ENCODE measurements at places on chromosomes 5 and 9.

DNA sequence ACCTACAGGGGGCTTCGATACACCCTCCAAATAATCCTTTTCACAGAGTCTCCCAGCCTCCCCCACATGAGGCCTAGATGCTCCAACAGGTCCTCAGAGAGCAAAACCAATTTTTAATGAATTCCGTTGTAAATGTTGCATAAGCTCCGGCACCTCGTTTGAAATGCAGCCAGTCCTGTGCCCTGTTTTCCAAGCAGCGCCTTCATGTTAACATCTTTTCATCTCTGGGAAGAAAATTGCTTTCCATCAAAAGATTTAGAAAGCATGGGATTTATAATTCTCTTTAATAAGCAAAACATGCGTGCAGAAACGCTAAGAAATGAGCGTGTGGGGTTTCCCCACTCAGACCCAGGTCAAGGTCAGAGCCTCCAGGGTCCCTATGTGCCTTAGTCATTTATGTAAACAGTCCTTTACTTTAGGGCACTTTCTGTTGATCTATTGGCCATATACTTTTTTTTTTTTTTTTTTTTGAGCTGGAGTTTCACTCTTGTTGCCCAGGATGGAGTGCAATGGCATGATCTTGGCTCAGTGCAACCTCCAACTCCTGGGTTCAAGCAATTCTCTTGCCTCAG lies 177.5 kb upstream of the S1PR3 start:
- no peak for DNase-seq

- no peak for DNase-seq
Measured at GRCh38 chr5:64518793-64519192, 13.0 kb downstream of the RGS7BP start.

DNA sequence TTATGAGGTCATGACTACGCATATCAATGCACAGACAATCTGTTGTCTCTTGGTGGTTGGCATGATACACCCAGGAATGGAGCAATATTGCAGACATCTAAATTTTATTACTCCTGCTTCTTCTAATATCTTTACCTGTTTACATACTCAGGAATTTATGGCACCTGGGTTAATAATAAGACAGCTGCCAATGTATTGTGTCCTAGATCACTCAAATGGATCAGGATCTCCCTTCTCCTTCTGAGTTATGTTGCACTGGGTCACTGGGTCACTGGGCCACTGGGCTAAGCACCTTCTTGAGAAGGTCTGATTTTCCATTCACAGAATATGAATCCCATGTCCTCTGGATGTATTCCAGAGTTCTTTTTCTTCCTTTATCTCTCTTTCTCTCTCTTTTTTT lies 41.8 kb downstream of the CCL28 start:
- no peak for DNase-seq

DNA sequence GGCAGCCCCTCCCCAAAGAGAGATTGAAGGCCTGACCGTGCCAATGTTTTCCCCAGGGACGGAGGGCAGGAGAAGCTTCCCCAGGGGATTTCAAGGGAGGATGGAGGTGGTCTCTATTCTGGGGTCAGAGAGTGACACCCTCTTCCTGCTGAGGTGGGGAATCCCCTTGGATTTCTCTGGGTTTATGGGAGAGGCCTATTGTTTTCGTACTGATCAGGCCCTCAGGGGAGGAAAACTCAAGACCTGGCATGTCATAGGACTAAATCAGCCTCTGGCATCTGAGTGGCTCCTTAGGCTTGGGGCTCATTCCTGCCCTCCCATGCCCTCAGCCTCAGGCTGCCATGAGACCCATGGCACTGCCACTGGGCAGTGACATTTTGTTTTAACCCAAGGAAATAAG lies 44.6 kb downstream of the IRF1 start:
- no peak for DNase-seq

DNA sequence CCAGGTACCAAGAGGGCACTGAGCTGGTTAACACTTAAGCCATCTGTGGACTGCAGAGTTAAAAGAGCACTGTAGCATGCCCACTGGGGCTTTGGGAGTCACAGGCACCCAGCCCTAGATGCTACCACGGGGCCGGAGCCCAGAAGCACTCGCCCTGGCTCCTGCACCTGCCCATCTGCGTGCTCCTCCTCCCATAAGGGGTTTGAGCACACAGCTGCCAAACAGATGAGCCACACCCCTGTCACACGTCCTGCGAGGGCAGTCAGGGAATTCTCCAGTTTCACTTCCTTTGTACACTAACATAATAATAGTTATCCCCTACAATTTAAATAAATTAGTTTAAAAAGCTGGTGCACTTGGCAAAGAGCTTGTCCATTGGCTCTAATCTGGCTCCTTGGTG lies 4.5 kb upstream of the PCA3 start:
- DNase-seq = peak; percentile 51

DNA sequence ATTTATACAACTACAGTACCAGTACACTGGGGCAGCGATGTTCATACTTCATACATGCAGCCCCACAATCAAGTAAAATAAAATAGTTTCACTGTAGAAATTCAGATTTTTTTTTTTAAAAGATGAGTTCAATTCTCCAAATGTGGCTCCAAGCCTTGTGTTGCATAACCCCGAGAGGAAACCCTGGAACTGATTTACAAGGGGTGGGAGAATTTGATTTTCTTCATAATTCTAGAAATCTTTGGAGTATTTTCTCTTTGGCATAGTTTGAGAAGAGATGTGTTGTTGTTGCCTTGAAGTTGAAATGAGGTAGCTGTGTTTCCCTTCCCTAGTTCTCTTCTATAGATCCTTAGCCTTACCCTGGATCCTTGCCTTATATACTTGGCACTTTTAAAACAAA lies 3.1 kb downstream of the RHOBTB3 start:
- no peak for DNase-seq

GRCh38 chr9:110257097-110257841 lies 962 bp upstream of the TXN start:
- DNase-seq = no peak

DNA sequence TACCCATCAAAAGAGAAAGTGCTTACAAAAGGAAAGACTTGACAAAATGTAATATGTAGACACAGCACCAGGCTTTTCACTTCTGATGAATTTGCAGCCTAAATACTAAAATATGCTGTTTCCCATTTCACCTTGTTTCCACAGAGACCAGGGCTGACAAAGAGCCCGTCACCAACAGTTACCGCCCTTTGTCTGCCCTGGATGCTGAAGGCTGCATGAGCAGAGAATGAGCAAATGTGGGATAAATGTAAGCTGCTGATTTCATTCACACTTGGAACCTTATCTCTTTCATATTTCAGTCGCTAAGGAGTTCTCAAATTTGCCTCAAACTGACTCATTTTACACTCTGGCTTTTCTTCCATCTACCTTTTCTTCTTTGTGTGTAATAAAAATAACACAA lies 213.9 kb downstream of the TMEM167A start:
- no peak for DNase-seq

GRCh38 chr9:115378758-115379157 lies 260.8 kb upstream of the TNC start:
- DNase-seq = no peak

DNA sequence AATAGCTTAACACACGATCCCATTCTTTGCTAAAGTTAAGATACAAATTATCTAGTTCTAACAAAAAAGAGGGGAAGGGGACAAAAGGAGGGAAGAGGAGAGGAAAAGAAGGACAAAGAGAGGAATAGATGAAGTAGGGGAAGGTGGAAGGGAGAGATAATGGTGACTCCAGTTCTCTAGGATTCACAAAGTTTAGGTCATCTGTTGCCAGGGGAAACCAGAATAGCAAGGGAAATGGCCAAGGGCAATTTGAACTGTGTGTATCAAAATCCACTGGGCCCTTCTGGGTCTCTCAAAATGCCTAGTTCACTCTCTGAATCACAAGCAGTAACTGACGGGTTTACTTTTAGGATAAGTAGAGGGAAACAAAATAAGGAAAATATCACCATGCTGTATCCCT lies 7.6 kb downstream of the SLC24A2 start:
- no peak for DNase-seq

DNA sequence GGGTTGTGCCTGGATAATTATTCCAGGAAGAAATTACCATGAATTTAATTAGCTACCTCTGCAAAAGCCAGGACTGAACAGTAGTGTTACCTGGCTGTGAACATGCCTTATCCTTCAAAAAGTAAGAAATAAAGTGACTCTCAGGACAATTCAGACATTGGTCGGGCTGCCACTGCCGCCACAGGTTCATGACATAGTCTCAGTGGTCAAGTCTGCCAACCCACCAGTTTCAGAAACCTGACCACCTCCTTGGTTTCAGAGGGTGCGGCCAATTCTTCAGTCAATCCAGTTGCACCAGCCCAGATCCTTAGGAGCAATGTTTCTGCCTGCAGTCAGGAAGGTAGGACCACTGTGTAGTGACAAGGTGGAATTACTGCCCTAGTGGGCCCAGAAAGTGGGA lies 593.1 kb upstream of the DAB2 start:
- DNase-seq = no peak

- DNase-seq = no peak
Measured at GRCh38 chr5:153796527-153796926, 242.2 kb downstream of the FAM114A2 start.

DNA sequence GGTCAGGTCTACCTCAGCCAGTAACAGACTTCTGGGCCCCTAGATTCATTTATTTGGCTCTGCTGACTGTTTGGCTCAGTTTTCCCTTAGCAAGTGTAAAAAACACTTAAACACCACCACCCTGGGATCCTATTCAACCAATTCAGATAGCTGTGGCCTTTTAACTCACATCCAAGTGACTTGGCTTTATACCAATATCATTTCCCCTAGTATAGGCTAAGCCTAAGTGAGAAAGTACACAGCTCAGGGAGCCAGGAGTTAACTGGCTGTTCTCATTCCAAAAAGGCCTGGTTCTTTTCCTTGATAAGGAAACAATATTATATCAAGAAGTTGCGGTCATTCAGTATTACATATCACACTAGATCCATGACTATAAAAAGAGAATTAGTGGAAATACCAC lies 163.5 kb downstream of the ARL15 start:
- DNase-seq = peak; percentile 75

DNA sequence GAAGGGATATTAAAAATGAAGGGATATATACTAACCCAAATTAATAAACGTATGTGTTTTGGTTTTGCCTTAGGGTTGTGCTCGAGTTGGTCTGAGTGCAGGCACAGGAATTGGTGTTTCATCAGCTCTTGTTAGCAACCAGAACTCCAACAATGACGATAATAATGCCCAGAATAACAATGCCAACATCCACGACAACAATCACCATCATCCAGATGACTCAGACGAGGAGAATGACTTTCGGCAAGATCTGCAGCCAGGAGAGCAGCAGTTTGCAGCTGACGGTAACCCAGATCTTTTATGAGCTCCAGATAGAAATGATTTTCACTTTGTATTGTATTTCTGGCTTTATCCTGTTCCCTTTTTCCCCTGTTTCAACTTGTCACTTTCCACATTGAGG lies 33.2 kb downstream of the FBXO38 start:
- no peak for DNase-seq

GRCh38 chr5:81007637-81008027 lies 47.5 kb downstream of the RASGRF2 start:
- no peak for DNase-seq

DNA sequence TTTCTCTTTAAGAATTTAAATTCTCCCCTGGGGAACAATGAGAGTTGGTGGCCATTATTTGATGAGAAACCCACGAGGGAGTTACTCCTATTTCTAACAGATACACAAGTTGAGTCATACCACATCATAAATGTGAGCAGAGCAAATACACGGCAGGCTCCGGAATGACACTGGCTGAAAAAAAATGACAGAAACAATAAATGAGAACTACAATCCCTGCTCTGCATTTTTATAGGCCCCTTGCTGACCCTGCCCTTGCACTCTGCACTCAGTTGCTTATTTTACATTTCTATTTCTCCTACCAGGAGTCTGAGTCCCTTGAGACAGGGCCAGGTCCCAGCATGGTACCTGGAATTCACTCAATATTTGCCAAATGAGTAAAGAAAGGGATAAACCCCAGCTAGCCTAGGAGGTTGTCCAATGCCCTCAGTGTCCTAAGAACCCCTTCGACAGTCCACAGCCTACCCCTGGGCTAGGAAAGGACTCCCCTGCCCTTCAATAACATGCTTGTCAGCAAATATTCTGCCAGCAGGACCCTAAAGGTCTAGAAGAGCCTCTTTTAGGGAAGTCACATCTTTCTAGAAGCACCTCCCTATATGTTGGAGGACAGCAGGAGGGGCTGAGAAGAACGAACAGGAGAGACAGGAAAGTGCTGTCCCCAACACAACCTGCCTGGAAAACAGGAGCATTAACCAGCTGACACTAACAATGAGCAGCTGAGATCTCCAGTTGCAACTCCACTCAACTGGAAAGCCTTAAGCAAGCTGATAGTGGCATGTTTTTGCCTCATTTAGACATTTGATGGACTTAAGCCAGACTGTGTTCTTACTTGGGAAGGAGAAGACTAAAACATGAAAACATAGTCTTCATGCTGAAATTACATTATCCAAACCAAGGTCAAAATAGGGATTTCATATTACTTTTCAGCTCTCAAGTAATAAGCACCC lies 191.2 kb downstream of the ACTL7B start:
- no peak for DNase-seq

DNA sequence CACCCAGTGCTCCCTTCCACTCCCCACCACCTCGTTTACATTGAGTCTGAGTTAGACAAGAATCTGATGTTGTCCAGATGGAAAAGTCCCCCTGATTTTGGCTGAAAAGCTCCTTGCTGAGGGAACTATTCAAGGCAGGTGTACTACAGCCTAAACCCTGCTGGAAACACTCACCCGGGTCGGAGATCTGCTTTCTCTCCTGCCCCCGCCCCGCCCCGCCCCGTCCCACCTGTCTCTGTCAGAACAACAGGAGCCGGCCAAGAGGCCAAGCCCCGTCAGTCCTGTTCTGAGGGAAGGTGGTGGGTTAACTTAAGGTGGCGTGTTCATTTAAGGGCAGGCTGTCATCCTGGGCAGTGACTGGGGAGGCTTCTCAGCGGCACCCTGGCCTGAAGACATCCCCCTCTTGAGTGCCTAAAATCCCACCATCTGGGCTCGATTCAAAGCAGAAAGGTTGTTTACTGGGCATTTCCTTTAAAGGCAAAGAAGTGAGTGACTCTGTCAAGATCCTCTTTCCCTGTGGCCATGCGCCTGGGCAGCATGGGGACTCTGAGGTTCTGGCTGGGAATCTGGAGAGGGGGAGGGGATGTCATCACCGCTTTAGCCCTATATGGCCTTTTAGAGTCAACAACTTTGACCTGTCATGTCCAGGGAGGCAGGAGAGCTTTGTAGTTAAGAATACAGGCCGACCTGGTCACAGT lies 71.1 kb upstream of the NEURL1B start:
- DNase-seq = no peak

GRCh38 chr9:93107825-93108161 lies 11.8 kb downstream of the CARD19 start:
- no peak for DNase-seq

DNA sequence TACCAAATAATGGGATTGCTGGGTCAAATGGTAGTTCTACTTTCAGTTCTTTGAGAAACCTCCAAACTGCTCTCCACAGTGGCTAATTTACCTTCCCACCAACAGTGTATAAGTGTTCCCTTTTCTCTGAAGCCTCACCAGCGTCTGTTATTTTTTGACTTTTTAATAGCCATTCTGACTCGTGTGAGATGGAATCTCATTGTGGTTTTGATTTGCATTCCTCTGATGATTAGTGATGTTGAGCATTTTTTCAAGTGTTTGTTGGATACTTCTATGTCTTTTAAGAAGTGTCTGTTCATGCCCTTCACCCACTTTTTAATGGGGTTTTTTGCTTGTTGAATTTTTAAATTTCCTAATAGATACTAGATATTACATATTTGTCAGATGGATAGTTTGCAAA lies 28.4 kb upstream of the SUSD1 start:
- DNase-seq = no peak
